MV-4-11 (cell line): ENCODE measurements at places on chromosomes 2 and 18.

DNA sequence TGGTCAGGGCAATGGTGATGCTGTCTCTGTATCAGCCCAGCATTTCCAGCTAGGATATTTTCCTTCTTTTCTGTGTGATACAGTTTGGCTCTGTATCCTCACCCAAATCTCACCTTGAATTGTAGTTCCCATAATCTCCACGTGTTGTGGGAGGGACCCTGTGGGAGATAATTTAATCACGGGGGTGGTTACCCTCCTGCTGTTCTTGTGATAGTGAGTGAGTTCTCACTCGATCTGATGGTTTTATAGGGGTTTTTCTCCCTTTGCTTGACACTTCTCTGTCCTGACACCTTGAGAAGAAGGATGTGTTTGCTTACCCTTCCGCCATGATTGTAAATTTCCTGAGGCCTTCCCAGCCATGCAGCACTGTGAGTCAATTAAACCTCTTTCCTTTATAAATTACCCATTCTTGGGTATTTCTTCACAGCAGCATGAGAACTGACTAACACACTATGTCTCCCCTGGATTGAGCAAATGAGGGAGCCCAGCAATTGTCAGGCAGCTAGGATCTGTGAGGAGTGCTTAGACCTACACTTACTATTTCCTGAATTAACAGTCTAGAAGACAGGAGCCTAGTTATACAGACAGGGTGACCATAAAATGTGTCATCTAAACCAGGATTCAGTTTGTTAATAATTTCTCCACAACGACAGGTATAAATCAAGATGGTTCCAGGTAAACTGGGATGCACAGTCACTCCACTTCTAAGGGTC lies 6.0 kb downstream of the SCN2A start:
- DNase-seq: no peak

- no peak for DNase-seq
Observed at GRCh38 chr2:189609853-189610252, 29.3 kb upstream of the SLC40A1 start.

DNA sequence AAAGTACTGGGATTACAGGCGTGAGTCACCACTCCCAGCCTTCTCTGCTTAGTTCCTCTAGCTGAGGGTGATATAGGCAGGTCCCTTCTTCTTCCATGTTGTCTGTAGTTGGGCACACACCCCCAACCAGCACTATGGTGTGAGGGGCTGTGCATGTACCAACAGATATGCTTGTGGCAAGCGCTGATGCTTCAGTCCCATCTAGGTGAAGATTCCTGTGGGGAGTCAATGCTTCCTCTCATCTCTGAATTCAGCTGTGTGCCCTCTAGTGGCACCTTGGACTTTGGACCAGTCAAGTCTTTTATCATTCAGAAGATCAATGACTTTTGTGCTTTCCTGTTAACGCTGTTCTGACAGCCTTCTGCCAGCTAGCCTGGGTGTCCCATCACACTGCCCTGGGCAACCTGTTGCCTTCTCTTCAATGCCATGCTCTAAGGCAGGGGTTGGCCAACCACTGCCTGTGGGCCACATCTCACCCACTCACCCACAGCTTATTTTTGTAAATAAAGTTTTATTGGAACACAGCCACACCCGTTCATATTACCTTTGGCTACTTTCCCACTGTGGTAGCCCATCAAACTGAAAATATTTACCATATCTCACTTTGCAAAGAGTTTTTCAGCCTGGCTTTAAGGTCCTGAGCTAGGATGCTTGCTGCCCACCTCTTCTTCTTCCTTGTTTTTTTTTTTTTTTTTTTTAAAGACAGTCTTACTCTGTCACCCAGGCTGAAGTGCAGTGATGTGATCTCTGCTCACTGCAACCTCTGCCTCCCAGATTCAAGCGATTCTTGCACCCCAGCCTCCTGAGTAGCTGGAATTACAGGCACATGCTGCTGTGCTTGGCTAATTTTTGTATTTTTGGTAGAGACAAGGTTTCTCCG lies 51.0 kb downstream of the NPAS2 start:
- no peak for DNase-seq

DNA sequence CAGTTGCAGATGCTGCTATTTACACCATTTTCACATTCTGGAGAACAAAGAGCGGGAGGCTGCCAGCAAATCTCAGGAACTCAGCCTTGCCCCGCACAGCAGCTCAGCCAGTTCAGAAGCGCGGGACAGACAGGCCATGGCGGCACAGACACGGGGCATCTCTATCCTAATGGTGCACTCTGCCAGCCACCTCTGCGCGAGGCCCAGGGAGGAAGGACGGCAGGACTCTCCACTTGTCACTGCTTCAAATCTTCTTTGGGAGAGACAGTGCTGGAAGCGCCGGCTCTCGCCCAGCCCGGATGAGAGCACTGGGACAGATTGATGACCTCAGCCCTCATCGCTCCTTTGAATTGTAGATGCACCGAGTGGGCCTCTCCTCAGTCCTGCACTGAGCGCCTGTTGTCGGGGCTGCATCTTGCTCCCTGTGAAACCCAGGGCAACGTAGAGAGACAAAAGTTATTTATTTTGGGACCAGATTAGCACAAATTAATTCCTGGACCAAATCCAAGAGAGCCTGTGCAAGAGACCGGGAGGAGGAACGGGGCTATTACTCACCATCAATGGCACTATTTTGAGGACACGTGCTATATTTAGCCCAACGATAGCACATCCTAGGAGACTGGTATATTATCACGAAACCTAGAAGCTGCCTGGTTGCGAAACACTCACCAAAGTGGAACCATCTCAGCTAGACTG lies 211.4 kb upstream of the SMIM21 start:
- peak; percentile 95 for DNase-seq
